ENCODE measurements at places on chromosomes 2 and 18.

DNA sequence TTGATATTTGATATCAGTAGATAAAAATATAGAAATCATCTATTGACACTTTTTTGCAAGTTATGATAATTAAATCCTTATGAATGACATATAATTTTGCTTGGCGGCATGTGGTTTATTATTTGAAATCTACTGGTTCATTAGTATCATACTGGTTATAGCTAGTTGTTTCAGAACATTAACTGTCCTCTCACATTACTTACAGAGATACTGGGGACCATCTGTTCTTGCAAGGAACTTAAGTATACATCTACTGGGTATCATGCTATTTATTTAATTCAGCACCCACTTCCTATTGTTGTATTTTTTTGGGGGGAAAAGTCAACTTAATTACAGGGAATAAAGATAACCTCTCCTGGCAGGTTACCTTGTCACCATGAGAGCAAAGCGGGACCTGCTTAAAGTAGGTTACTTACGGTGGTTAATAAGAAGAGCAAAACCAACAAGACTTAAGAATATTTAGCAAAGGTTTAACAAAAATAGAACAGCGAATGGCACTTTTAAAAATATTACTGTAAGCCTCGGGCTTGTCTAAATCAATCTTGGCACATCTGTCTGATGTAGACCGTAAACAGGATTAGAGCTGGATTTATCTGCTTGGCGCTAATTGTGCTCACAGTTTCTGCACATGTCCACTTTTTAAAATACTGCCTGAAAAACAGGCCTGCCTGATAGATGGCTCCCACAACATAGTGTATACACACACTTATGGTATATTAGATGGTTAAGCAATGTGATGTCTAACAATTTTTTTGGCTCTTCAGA, 41.8 kb downstream of the CERKL start:
- H3K27me3 ChIP-seq, result no peaks in the 10 kb centered on the region
- H3K27ac ChIP-seq, result no peak overlapping the region
- H3K4me3 ChIP-seq, result no peak overlapping the region
- no peak for DNase-seq

GRCh38 chr18:43931439-43931838, 654.1 kb upstream of the SYT4 start:
- no peaks in the 10 kb centered on the region for H3K4me1 ChIP-seq
- H3K4me3 ChIP-seq, result no peak overlapping the region
- no peaks in the 10 kb centered on the region for H3K27me3 ChIP-seq
- H3K27ac ChIP-seq, result no peak overlapping the region
- DNase-seq, result no peak

DNA sequence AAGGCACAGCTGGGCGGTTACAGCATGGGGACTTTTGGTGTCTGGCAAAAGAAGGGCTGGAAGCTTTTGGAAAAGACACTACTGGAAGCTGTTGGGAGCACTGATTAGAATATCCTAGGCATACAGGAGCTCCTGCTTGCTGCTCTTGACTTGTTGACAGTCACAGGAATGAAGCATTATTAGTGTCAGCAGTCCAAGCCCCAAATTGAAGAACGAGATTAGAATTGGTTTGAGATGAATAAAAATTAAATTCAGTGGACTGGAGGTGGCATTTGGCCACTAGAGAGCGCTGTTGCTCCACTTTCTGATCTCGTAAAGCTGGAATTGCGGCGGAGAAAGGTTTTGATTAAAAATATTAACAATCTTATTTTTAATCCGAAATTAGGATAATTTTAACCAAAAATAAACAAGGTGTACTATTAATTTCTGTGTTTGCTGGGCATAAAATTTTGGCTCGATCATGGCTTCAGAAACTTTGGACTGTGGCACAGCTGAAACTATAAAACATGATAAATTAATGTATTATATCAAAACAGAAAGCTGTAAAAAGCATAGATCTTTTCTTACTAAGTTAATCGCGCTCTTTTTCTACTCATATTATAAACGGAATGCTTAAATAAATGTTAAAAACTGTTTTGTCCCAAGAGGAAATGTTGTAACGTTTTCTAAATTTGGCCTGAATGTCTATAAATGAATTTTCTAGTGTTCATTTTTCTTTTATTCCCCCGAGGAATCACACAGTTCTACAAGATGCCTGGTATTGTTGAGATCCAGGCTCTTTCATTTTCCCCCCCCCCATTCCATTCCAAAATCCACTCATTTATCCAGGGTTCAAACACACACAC, 2.4 kb upstream of the HOXD8 start:
- H3K27ac ChIP-seq, result no peak overlapping the region
- peak; percentile 63 for DNase-seq
- H3K36me3 ChIP-seq, result no peaks in the 10 kb centered on the region
- H3K27me3 ChIP-seq, result peaks cover 96% of the 10 kb centered on the region
- H3K4me3 ChIP-seq, result no peak overlapping the region

GRCh38 chr2:20139407-20140172, 85.3 kb downstream of the SDC1 start:
- no peak for DNase-seq
- H3K27ac ChIP-seq, result no peak overlapping the region
- no peaks in the 10 kb centered on the region for H3K27me3 ChIP-seq

DNA sequence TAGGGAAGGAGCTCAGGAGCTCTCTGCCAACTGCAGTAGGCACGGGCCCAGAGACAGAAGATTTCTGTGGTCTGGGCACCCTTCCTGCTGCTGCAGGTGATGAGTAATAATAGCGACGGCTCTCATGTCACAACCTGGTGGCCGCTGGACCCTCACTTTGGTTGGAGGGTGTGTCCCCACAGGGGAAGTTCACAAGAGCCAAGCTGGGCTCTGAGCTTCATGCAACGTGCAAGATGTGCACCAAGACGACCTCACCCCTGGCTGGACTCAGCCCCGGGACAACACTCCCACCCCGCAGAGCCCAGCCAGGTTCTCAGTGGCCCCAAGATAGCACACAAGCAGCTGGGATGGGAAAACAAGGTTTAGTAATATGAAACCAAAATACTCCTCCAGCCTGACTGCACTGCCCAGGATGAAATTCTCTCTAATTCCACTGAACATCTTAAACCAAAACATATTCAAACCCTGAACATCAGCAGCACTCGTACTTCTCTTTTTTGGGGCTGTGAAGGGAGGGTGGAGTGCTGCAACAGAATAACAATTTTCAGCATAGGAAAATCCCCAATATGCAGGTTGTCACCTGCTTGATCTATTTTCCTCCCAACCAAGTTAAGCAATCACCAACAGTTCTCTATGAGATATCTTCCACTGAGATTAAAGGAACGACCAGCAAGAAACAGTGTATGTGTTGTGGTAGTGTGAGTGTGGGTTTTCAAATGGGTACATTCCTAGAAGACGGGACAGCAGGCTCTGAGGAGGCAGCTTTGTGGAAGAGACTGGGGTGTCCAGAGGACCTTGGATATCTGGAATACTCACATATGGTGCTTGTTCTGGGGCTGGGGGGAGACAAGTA, 26.5 kb downstream of the BCL2 start:
- H3K4me1 ChIP-seq, result peaks cover 18% of the 10 kb centered on the region
- H3K36me3 ChIP-seq, result no peaks in the 10 kb centered on the region
- H3K27me3 ChIP-seq, result no peaks in the 10 kb centered on the region
- H3K27ac ChIP-seq, result no peak overlapping the region
- no peak overlapping the region for H3K4me3 ChIP-seq

DNA sequence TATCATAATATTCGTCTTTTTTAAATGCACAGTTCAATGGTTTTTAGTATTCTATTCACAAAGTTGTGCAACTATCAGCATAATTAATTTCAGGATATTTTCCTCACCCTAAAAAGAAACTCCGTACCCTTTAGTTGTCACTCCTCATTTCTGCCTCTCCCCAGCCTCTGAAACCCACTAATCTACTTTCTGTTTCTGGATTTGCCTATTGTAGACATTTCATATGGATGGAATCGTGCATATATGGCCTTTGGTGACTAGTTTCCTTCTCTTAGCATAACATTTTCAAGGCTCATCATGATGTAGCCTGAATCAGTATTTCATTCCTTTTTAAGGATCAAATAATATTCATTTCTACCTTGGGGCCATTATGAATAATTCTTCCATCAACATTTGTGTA, 18.5 kb downstream of the NEURL3 start:
- no peaks in the 10 kb centered on the region for H3K27me3 ChIP-seq
- H3K27ac ChIP-seq, result peak overlapping the region; percentile 92
- H3K4me1 ChIP-seq, result peaks cover 7% of the 10 kb centered on the region
- peak overlapping the region; percentile 57 for H3K4me3 ChIP-seq
- no peaks in the 10 kb centered on the region for H3K36me3 ChIP-seq
- no peak for DNase-seq

DNA sequence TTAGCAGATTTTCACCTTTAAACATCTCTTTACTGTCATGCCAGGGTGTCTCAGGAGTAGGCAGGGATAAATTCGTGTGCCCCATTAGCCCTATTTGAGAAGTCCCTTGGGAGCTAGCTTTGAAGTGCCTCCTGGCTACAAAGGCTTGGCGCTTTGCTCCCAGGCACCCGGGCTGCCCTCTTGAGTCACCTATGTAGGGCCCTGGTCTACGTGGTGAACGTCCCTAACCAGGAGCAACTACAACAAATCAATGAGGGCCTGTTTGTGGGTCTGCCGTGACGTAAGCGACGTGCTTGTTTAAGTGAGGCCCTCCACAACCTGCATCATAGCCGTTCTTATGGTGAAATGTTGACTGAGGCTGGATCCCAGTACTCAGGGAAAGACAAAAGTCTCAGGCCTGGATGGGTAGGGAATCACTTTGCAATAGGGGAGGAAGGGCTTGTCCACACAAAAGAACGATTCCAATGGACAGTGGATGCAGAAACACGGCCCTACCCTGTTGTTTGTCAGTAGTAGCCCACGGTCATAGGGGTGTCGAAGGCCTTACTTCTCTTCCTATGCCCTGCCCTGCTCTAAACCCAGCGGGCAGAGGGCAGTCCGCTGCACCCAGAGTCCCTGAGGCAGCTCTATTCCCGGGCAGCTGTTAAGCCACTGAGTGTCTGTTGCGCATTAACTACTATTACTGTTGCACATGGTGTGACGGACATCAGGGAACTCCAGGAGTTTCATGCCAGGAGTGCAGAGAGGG, 93.9 kb downstream of the INHBB start:
- no peak overlapping the region for H3K27ac ChIP-seq
- no peak for DNase-seq
- peaks cover 3% of the 10 kb centered on the region for H3K4me1 ChIP-seq
- no peak overlapping the region for H3K4me3 ChIP-seq
- H3K27me3 ChIP-seq, result peaks cover 26% of the 10 kb centered on the region
- no peaks in the 10 kb centered on the region for H3K36me3 ChIP-seq

DNA sequence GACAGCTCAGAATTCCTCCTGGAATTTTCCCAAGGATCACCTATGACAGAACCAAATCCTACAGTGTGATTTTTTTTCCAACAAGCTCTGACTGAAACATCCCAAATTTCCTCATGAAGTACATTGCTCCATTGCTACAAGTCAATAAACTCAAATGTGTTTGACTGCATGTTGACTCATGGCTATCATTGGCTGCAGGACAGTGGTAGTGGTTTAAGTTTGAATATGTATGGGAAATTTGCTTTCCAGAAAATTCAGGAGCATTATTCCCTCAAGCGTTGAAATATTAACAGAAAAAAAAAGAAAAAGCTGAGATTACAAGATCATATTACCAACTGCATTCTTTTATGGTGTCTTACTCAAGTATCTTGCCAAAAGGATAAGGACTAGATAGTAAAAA, 402.8 kb upstream of the DSEL start:
- no peaks in the 10 kb centered on the region for H3K36me3 ChIP-seq
- H3K4me3 ChIP-seq, result no peak overlapping the region
- H3K27ac ChIP-seq, result no peak overlapping the region
- no peak for DNase-seq

- H3K27ac ChIP-seq, result no peak overlapping the region
- peaks cover 13% of the 10 kb centered on the region for H3K36me3 ChIP-seq
- no peak overlapping the region for H3K4me3 ChIP-seq
- DNase-seq, result no peak
- no peaks in the 10 kb centered on the region for H3K4me1 ChIP-seq
These were observed 122.6 kb downstream of the GBX2 start for GRCh38 chr2:236045251-236046235.

DNA sequence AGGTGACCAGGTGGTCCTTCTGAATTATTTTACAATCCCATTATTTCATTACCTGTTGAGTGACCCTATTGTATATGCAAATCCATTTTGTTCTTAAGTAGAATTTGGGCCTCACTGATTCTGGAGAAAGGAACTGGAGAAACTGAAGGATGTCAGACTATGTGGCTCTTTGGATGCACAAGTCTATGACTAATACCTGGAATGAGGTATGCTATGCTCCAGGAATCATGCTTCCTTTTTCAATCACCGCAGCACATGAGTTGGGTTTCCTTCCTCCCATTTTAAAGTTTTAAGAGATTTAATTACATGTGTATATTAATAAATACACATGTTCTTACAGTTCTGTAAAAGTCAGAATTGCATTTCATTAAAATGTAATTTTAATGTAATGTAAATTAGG, 253.9 kb upstream of the VWC2L start:
- H3K4me3 ChIP-seq, result no peak overlapping the region
- no peak for DNase-seq
- H3K36me3 ChIP-seq, result no peaks in the 10 kb centered on the region
- no peaks in the 10 kb centered on the region for H3K27me3 ChIP-seq

DNA sequence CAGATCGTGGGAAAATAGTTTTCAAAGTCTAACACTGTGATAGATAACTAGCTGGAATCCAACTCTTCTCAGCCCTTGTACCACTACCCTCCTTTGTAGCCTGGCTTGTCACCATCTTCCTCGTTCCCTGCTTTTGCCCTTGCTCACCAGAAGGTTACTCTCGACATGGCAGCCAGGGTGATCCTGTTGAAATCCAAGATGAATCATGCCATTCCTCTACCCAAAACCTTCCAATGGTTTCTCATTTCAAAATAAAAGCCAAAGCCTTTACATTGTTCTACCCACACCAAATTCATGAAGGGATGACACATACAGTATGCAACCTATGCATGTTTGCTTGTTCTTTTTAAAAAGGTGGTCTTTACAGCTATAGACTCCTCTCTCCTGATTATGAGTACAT, 45.7 kb downstream of the STAT4 start:
- no peak for DNase-seq
- no peak overlapping the region for H3K27ac ChIP-seq
- no peaks in the 10 kb centered on the region for H3K36me3 ChIP-seq
- H3K27me3 ChIP-seq, result no peaks in the 10 kb centered on the region

DNA sequence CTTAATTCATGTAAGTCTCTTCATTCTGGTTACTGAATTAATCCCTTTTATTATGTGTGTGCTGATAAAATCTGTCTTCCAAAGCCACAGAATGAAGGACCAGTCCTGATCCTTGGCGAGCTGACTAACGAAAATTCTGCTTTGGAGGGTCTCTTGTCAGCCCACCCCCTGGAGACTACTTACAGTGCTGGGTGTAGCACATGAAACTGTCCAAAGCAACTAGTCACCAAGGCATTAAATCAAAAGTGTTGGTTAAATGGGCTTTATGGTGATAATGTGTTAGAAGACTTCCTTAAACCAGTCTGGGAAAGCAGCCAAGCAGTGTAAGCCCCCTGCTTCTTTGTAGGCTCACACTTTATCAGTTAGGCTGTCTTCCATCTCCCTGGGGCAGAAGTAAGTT, 420.2 kb downstream of the SUCLG1 start:
- no peak overlapping the region for H3K4me3 ChIP-seq
- no peak overlapping the region for H3K27ac ChIP-seq
- no peaks in the 10 kb centered on the region for H3K4me1 ChIP-seq
- no peak for DNase-seq
- H3K27me3 ChIP-seq, result no peaks in the 10 kb centered on the region
